ENCODE measurements at places on chromosomes 13 and 19.

GRCh38 chr13:97982286-97982685 lies 28.8 kb downstream of the IPO5 start:
- no peak for DNase-seq

DNA sequence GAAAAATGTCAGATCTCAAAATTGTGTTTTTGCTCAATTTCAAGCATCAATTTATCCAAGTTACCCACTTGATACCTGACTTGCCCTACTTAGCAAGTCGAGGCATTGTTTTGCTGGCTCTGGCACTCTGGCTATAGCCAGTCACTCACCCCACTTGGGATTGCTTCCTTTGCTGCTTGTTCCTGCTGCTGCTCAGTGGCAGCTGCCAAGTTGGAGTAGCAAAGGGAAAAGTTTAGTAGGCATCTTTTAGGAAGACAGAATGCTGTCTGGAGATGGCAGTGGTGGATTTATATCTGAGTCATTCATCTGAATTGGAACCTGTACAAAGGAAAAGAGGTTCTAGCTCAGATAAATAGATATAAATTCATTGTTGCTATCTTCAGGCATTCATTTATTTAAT lies 41.2 kb downstream of the PCCA start:
- no peak for DNase-seq

- no peak for DNase-seq
Measured at GRCh38 chr13:76474966-76475365, 411.2 kb downstream of the KCTD12 start.

GRCh38 chr13:94009701-94010100 lies 469.8 kb downstream of the DCT start:
- DNase-seq = no peak

GRCh38 chr13:44506719-44507118 lies 69.4 kb downstream of the TSC22D1 start:
- no peak for DNase-seq

- no peak for DNase-seq
Measured at GRCh38 chr19:9862938-9863337, 27.8 kb downstream of the PIN1 start.

GRCh38 chr19:41957838-41958366 lies 1.2 kb downstream of the RABAC1 start:
- DNase-seq = no peak

DNA sequence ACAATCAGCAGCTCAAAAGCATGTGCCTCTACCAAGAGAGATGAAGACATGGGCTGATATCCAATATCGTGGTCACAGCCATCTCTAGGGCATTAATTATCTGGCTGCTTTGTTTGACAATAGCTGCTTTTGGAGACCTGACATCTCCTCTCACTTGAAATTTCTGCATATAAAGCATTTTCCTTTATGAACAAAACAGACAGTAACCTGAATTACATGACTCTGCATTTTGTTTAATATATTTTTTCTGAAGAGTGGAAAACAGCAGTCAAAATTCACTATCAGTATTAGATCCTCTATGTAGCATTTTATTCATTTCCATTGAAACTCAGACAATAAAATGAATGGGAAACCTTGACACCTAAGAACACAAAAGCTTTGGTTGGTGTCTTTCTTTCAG lies 42.4 kb upstream of the ESD start:
- no peak for DNase-seq

- DNase-seq = no peak
Measured at GRCh38 chr19:48051335-48052033, 7.6 kb upstream of the CABP5 start.
